ENCODE measurements at places on chromosomes 11 and 22.

GRCh38 chr11:94669023-94669422 is 99.1 kb upstream of the AMOTL1 start:
- DNase-seq = no peak

DNA sequence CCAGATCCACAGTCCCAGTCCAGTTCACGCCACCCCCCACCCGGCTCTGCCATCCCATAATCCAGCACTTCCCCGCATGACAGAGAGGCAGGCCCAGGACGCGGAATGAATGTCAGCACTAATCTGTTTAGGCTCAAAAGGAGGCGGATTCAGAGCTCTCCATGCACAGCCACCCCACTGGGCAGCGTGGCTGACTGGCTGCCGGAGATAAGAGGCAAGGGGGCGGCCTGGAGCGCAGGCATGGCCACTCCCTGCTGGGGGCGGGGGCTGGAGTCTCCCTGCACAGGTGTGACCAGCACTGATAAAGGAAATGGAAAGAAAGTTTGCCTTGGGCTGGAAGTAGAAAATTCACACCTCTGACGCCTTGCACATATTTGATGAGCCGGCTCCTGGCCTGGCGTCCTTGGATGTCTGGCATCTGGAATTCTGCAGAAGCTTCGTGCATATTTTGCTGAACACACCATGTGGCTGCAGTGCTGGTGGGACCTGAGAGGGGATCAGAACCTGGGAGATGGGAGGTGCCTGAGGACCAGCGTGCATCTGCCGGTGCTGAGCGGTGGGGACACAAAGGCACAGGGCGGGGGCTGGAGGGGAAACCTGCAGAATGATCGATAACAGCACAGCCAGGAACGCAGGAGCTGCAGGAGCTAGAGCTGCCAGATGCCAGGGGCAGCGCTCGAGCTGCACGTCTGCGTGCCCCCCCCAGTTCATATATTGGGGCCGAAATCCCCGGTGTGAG is 344.4 kb downstream of the CTTN start:
- no peak for DNase-seq

DNA sequence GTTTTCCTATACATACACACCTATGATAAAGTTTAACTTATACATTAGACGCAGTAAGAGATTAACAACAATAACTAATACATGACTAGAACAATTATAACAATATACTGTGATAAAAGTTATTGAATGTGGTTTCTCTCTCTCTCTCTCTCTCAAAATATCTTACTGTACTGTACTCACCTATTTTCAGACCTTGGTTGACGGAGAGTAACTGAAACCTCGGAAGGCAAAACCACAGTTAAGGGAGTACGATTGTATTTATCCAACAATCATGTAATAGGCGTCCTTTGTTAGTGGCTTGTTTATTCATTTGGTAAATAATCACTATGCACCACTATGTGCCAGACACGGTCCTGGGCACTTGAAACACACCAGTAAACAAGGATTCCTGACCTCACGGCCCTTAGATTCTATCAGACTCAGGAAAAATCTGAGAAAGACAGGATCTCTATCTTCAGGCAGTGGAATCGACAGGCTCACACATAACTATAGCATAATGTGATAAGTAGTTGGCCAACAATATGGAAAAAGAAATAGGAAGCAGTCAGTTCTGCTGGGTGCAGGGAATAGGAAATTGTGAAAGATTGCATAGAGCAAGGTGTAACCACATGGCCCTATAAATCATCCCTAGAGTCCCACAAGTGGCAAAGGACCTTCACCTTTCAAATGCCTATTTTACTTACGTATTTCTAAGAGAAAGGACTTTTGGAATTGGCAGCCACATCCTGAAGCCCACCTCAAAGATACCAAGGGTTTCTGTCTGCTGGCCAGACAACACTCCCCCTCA is 12.0 kb downstream of the ETS1 start:
- no peak for DNase-seq

GRCh38 chr11:93340223-93340622 is 9.7 kb downstream of the DEUP1 start:
- no peak for DNase-seq

DNA sequence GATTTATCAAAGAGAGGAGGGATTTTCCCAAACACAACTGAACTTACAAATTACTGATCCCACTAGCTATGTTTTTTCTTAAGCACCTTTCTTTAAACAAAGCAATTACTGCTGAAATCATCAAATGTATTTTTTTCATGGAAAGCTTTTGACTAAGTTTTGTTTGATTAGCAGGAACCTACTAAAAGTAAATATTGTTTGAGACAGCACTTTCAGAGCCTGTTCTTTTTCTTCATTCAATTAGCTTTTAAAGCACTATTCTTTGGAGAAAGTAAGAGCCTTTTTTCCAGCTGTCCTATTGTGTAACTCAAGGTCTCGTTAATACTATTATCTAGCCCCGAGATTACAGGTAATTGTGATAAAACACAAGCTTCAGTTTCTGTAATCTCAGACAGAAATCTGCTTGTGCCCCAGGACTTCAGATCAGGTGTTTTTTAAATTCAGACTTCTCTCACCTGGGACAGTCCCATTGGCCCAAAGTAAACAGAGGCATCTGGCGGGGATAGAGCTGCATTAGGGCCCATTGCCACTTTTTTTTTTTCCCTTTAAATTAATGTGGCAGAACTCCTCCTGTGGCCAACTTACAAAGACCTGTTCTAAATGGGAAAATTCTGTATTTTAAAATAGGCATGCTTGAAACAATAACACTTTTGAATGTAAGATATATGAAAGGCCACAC is 11.0 kb downstream of the CSTPP1 start:
- no peak for DNase-seq

GRCh38 chr11:14119357-14119756 is 156.8 kb downstream of the SPON1 start:
- DNase-seq = no peak

- no peak for DNase-seq
These were observed 175.2 kb downstream of the NAV2 start for GRCh38 chr11:19887842-19888241.

DNA sequence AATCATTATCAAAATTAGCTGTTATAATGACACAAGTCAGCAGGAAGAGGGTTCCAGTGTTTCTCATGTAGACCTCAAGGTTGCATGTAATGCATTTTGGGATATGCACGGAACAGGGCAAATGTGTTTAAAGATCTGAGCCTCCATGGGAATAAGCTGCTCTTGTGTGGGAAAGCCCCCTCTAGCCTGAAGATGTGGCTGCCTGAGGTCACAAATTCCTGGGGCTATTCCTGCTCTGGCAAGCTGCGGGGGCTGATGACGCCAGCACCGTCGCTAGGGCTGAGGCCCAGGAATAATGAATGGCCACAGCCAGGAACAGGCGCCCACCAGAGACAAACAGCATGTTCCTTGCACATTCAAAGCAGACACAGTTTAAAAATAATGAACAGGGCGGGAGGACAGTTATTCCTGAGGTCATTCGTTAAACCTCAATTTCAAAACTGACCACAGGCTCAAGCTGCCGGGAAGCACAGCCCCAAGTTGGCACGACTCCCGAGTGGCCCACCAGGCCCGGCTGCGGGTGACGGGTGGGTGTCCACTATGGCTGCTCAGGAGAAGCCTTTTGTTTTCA is 11.7 kb downstream of the OSBPL5 start:
- DNase-seq = no peak

GRCh38 chr11:71477641-71478527 is 24.9 kb downstream of the NADSYN1 start:
- DNase-seq = no peak

- no peak for DNase-seq
These were observed 500.6 kb downstream of the NTM start for GRCh38 chr11:131871006-131871405.

- DNase-seq = no peak
These were observed 885 bp downstream of the TRMU start for GRCh38 chr22:46336119-46337078.
